SK-N-SH (cell line): ENCODE measurements at places on chromosomes 7 and 10. TPM values are rescaled to one million over a fixed set of nuclear protein-coding genes. Genes with fewer than 3 reads are reported as not detected.

DNA sequence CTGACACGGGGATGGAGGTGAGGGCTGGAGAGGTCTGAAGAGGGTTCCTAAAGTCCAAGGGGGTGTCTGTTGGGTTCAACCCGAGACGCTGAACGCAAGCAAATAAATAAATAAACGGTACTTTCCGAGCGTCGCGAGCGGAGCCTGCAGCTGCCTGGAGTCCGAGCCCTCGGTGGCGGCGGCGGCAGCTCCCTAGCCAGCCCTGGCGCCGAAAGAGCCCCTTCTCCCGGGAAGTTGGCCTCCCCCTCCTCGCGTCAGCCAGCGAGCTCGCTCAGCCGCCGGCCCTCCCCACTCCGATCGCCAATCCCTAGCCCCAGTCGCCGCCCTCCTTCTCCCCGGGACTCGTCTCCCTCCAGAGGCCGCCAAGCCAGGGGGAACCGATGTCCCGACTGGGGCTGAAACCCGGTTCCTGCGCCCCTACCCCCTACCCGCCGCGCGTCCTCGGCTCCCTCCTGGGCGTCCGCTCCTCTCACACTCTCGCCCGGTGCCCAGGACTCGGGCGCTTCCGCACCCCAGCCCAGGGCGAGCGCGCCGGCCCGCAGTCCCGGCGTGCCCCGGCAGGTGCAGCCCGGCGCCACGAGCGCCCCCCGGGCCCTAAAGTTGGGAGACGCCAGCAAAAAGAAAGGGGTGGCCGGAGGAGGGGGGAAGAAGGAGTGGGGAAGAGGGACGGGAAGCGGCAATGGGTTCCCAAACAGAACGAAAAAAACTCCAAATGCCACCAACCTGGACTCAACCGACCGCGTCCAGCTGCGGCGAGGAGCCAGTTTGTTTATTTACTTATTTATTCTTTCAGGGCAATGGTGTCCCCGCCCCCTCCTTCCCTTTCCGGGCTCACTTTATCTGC is at the start of gene GFRA1:
GFRA1 (minus strand) TSS at position 767 of the 844 bp plus-strand sequence. CDS start 1,177 bp downstream, outside the sequence.
- peak within 1 kb of the TSS; percentile 53 for H3K4me3 ChIP-seq
- peaks cover 22% of the 10 kb centered on the region; the same call in 1 of the 2 replicates for H3K4me1 ChIP-seq
- no peak within 1 kb of the TSS for H3K27ac ChIP-seq
- DNase-seq, result peak; percentile 79
- peaks cover 41% of the 10 kb centered on the region for H3K27me3 ChIP-seq

- no peak for DNase-seq
- H3K36me3 ChIP-seq, result no peaks in the 10 kb centered on the region
- H3K4me1 ChIP-seq, result no peaks in the 10 kb centered on the region
- H3K4me3 ChIP-seq, result no peak overlapping the region
- H3K27ac ChIP-seq, result no peak overlapping the region; the same call in 1 of the 2 replicates
- H3K27me3 ChIP-seq, result no peaks in the 10 kb centered on the region
Measured at GRCh38 chr7:115297656-115298055, 375.8 kb downstream of the MDFIC start.

- H3K36me3 ChIP-seq, result no peaks in the 10 kb centered on the region
- H3K4me3 ChIP-seq, result no peak overlapping the region
- no peak for DNase-seq
- H3K27ac ChIP-seq, result peak overlapping the region; percentile 31; the same call in 1 of the 2 replicates
- no peaks in the 10 kb centered on the region for H3K4me1 ChIP-seq
Measured at GRCh38 chr7:37333075-37333474, 115.6 kb downstream of the ELMO1 start.

GRCh38 chr7:98464558-98464940 is 63.7 kb upstream of the BAIAP2L1 start:
- no peak overlapping the region for H3K27ac ChIP-seq
- H3K4me1 ChIP-seq, result peaks cover 4% of the 10 kb centered on the region; the same call in 1 of the 2 replicates
- H3K4me3 ChIP-seq, result no peak overlapping the region
- no peaks in the 10 kb centered on the region for H3K27me3 ChIP-seq
- no peak for DNase-seq

- peaks cover 9% of the 10 kb centered on the region; the same call in 1 of the 2 replicates for H3K4me1 ChIP-seq
- no peak overlapping the region for H3K27ac ChIP-seq
- no peak overlapping the region for H3K4me3 ChIP-seq
Measured at GRCh38 chr7:98956937-98957336, 78.6 kb downstream of the TRRAP start.

DNA sequence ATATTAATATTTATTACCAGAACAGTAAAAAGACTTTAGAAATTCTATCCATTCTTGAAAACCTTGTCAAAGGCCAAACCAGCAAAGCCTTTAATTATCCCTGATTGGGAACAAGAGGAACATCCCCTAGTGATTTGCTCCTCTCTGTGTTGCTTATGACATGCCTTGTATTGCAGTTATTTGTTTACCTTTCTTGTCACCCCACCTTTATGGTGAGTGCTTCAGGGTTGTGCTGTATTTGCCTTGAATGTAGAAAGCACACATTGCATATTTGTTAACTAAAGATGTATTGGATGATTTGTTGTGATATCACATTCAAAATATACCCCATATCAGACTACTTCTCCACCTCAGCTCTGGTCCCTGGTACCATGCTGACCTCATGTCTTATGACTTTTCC is 23.5 kb upstream of the TECTB start:
- H3K36me3 ChIP-seq, result no peaks in the 10 kb centered on the region
- H3K4me3 ChIP-seq, result no peak overlapping the region
- no peaks in the 10 kb centered on the region for H3K27me3 ChIP-seq
- no peaks in the 10 kb centered on the region for H3K4me1 ChIP-seq

- no peaks in the 10 kb centered on the region for H3K36me3 ChIP-seq
- no peaks in the 10 kb centered on the region for H3K4me1 ChIP-seq
- H3K4me3 ChIP-seq, result no peak overlapping the region
- H3K27me3 ChIP-seq, result no peaks in the 10 kb centered on the region
Measured at GRCh38 chr10:3056280-3057037, 10.9 kb upstream of the PFKP start.

GRCh38 chr10:105149371-105149891 is 508.3 kb downstream of the SORCS3 start:
- no peak for DNase-seq
- H3K27me3 ChIP-seq, result no peaks in the 10 kb centered on the region
- H3K27ac ChIP-seq, result no peak overlapping the region
- no peaks in the 10 kb centered on the region for H3K36me3 ChIP-seq

DNA sequence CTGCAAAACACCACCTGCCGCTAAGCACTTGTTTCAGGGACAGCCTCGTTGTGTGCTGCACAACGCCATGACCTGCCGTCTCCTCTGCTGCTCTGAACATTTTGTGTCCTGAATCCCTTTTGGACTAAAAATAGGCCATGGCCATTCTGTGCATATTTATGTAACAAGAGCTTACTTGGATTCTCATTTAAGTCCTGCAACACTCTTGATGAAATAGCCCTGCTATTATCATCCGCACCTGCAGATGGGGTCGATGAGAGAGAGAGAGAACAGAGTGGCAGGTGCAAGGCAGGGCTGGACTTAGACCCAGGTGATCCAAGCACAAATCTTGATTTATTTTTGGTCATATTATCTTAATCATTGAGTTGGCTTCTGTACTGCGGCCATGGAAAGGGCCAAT is 121.2 kb upstream of the PRKCQ start:
- H3K4me3 ChIP-seq, result no peak overlapping the region
- H3K4me1 ChIP-seq, result no peaks in the 10 kb centered on the region

GRCh38 chr7:37432281-37432920 is 16.3 kb downstream of the ELMO1 start:
- no peak overlapping the region for H3K27ac ChIP-seq
- H3K36me3 ChIP-seq, result no peaks in the 10 kb centered on the region
- no peaks in the 10 kb centered on the region for H3K4me1 ChIP-seq
- H3K27me3 ChIP-seq, result no peaks in the 10 kb centered on the region
- DNase-seq, result no peak
- no peak overlapping the region for H3K4me3 ChIP-seq

GRCh38 chr10:45454859-45455258 is 80.8 kb downstream of the ALOX5 start:
- no peak overlapping the region for H3K4me3 ChIP-seq
- H3K27ac ChIP-seq, result no peak overlapping the region
- H3K36me3 ChIP-seq, result no peaks in the 10 kb centered on the region
- no peak for DNase-seq
- H3K4me1 ChIP-seq, result no peaks in the 10 kb centered on the region

DNA sequence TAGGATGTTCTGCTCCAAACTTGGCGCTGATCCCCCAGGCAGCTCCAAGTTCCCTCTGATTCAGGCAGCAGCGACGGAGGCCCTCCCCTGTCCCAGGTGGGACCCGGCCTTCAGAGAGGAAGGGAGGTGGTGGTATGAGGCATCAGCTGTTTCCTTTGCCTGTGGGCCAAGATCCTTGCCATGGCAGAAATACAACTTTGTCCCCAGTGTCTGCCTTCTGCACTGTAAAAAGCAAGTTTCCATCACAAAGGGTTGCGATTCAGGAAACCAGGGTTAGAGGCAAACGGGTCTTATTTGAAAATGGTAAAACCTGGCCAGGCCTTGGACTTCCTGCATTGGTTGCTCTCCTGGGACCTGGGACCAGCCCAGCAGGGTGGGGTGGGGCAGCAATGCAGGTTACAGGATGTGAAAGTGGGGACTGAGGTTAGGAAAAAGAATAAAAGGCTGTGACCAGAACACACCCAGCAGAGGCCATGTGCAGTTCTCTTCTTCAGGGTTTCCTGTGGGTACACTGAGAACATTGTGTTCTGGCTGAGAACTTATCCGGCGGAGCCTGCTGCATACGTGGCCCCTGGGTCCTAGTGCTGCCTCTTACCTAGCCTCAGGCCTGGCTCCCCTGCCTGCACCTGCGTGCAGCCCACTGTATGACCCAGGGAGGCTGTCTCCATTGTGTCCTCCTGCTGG is 25.1 kb upstream of the DDIT4 start:
- H3K36me3 ChIP-seq, result no peaks in the 10 kb centered on the region
- no peak overlapping the region for H3K4me3 ChIP-seq
- H3K27ac ChIP-seq, result no peak overlapping the region
- H3K4me1 ChIP-seq, result 0 out of 2 replicates have a peak, but pooled peaks cover 6% of the 10 kb centered on the region

- no peaks in the 10 kb centered on the region for H3K36me3 ChIP-seq
- H3K27ac ChIP-seq, result no peak overlapping the region
- H3K4me1 ChIP-seq, result no peaks in the 10 kb centered on the region
- no peaks in the 10 kb centered on the region for H3K27me3 ChIP-seq
Measured at GRCh38 chr10:24988831-24989640, 26.9 kb downstream of the ENKUR start.

The GDF2 gene
- not detected in 2 replicates for polyA plus RNA-seq

GRCh38 chr10:128875956-128876736 is 590.9 kb upstream of the MGMT start:
- DNase-seq, result no peak
- no peak overlapping the region for H3K4me3 ChIP-seq
- no peaks in the 10 kb centered on the region for H3K36me3 ChIP-seq
- no peaks in the 10 kb centered on the region for H3K27me3 ChIP-seq
- H3K27ac ChIP-seq, result no peak overlapping the region
- H3K4me1 ChIP-seq, result no peaks in the 10 kb centered on the region; the same call in 1 of the 2 replicates

- no peaks in the 10 kb centered on the region for H3K27me3 ChIP-seq
- no peak overlapping the region for H3K4me3 ChIP-seq
- no peak for DNase-seq
- no peak overlapping the region for H3K27ac ChIP-seq
- no peaks in the 10 kb centered on the region for H3K36me3 ChIP-seq
- peaks cover 3% of the 10 kb centered on the region; the same call in 1 of the 2 replicates for H3K4me1 ChIP-seq
Measured at GRCh38 chr10:119101366-119102098, 2.4 kb upstream of the DENND10 start.

GRCh38 chr10:80599424-80599847 is 61.7 kb downstream of the SH2D4B start:
- no peaks in the 10 kb centered on the region for H3K36me3 ChIP-seq
- H3K27me3 ChIP-seq, result no peaks in the 10 kb centered on the region
- peak; percentile 58 for DNase-seq
- peaks cover 5% of the 10 kb centered on the region for H3K4me1 ChIP-seq

GRCh38 chr7:87628780-87629569 is 777 bp downstream of the RUNDC3B start:
- DNase-seq, result peak; percentile 74
- H3K27me3 ChIP-seq, result 0 out of 2 replicates have a peak, but pooled peaks cover 11% of the 10 kb centered on the region
- peak overlapping the region; percentile 83 for H3K4me3 ChIP-seq
- H3K27ac ChIP-seq, result no peak overlapping the region

The NUTM2A gene
- 0.38 and 0.42 TPM in 2 replicates for polyA plus RNA-seq

DNA sequence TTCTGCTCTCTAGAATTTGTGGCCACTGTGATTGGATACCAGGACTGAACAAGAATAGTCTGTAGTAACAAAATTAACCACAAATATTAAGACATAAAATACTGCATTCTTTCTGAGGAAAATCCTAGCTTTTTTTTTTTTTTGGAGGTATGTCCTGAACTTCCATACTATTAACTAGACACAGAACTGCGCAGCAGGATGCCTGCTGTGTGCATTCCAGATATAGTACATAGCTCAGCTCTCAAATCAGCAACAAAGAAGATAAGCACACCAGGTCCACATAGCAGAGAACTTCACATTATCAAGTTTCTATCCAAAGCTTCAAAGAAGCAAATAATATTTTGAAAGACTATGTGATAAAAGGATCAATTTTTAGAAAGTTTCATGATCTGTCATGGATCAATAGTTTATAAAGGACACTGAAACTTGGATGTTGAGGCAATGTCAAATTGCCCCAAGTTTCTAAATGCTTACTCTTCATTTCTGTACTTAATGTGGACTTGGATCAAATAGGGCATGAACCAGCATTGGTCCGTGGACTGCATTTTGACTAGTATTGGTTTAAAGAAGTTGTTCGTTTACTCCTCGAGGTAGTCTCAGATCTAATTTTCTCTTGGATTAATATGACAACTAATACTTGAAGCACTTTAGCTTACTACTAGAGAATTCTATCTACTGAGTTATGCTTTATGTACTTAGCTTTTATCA is 15.4 kb downstream of the NAMPT start:
- H3K36me3 ChIP-seq, result peaks cover 95% of the 10 kb centered on the region
- no peak overlapping the region for H3K4me3 ChIP-seq
- no peak for DNase-seq
- no peak overlapping the region for H3K27ac ChIP-seq
- no peaks in the 10 kb centered on the region; the same call in 1 of the 2 replicates for H3K4me1 ChIP-seq

DNA sequence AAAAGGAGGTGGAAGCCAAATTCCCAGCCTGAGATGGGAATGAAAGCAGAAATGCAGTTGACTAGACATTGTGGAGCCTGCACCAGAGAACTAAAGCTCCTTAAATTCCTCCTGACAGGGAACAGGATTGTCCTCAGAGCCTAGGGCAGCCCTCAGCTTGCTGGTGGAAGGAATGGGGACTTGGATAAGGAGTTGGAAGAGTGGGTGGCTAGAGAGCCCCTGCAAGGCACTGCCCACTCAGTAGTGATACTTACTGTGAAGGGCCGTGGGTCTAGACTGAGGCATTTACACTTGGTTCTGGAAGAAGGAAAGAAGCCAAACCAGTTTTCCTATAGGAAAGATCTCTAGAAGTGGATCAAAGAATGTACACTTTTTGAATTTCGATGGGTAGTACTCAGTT is 117.6 kb downstream of the PLCE1 start:
- H3K36me3 ChIP-seq, result no peaks in the 10 kb centered on the region
- DNase-seq, result no peak
- H3K27me3 ChIP-seq, result no peaks in the 10 kb centered on the region
- H3K27ac ChIP-seq, result no peak overlapping the region
